MG63 (cell line): ENCODE measurements at places on chromosomes 7 and 10.

DNA sequence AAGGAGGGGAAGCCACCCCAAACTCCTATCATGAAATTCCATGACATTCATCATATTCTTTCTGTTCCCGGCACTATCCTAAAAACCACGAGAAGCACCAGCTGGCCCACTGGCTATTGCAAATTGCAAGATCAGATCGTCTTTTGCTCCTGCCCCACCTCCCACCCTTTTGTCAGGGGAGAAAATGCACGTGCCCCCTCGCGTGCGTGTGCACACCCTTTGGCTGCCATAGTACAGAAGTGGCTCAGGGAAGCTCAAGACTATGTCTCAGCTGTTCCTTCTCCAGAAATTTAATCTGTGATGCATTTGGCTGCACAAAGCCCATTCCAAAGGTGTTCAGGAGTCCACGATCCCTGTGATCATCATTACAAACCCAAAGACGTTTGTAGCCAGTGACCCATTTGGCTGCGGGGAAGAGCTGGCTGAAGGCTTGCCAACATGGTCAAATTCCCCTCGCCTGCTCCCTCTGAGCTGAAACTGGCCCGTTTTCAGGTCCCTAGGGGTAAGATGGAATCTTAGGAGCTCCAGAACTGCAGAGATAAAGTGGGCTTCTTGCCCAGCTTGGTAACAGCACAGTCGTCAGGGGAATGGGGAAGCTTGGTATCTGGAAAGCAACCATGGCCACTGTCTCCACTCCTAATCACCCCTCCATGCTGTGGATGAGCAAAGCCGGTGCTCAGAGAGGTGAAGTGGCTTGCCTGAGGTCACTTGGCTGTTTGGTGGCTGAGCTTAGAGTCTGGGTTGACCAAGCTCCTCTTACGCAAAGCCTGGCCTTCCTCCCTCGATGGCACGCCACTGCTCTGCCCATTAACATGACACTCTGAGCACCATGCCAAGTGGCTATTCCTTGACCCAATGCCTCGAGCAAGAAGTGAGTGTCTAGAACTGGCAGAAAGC, 155.4 kb downstream of the NEURL1 start:
- peak; percentile 97 for DNase-seq

DNA sequence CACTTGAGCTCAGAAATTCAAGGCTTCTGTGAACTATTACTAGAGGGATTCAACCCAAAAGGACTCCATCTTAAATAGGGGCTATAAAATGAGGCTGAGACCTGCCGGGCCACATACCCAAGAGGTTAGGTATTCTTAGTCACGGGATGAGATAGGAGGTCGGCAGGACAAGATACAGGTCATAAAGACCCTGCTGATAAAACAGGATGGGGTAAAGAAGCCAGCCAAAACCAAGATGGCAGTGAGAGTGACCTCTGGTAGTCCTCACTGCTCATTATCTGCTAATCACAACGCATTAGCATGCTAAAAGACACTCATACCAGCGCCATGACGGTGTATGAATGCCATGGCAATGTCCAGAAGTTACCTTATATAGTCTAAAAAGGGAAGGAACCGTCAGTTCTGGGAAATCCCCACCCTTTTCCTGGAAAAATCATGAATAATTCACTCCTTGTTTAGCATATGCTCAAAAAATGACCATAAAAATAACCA, 101.2 kb upstream of the TRIM24 start:
- DNase-seq = no peak

- DNase-seq = no peak
Observed at GRCh38 chr7:156889089-156889488, 3.9 kb downstream of the LMBR1 start.

- DNase-seq = peak; percentile 75
Observed at GRCh38 chr10:43304687-43305333, 37.9 kb upstream of the RASGEF1A start.

DNA sequence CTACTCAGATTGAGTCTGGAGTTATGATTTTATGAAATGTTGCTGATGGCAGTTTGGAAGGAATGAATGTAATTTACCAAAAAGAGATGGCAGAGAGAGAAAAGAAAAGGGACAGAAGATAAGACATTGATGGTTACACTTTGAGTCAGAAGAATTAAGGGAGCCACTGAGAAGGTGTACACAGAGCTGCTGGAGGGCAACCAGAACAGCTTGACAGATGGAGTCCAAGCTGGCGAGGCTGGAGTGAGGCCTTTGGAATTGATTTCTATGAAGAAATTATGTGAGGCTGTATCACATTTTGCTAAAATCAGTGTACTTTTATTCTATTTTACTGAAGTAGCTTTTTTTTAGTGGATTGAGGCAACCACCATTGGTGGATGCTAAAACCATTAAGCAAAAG, 740.5 kb downstream of the REEP3 start:
- no peak for DNase-seq

DNA sequence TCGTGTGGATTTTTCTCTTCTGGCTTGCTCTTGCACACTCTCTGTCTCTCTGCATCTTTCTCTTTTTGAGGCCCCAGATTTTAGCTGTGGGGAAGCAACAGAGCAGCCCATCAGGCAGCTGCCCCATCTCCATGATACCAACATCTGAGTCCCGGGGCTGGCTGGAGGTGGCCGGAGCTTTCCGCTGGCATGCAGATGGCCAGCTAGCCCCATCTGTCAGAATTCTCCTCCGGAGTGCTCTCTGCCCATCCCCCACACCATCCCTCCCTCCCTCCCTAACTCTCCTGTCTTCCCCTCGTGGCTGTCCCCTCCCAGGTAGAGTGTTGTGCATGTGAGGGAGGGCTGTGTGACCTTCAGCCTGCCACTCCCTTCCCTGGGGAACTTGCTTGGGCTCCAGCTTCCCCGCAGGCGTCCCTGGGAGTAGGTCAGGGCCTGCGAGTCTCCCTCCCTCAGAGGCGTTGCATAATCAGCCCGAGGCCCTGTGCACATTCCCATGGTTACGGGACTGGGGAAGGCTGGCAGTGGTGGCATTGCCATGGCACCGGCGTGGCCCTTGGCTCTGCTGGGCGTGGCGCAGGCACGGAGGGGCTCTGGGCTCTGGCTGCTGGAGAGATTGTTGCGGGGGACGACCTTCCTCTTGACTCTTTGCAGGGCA, 24.7 kb downstream of the GHRHR start:
- DNase-seq = no peak

- no peak for DNase-seq
Observed at GRCh38 chr7:138645284-138645683, 55.9 kb downstream of the SVOPL start.

DNA sequence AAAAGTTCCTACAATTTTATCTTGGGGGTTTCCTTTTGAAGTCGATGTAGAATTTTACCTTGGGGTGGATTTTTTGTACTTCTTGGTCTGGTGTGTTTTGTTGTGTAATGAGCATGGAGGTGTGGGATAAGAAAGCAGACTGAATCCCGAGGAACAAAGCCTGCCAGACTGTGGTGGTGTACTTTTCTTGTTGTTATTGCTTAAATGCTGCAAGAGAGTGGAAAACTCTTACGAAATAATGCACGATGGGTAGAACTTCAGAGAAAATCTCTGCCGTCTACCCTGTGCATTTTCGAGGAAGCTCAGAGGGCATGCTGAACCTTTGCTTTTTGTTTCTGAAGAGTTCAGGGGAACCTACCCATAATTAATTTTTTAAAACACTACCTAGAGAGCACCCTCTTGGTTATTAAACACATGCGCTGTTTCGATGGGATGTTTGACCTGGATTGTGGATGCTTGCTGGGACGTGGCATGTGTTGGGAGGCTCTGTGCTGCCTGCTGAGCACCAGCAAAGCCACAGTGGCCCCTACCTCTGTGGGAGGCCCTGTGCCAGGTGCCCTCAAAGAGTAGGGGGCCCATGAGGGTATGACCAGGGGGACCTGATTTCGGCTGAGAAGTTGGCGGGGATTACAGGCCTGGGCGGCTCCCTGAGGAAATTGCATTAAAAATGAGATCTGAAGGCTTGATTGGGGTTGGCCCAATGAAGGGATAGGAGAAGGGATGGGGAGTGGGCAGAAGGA, 94.1 kb downstream of the TCF7L2 start:
- DNase-seq = no peak

DNA sequence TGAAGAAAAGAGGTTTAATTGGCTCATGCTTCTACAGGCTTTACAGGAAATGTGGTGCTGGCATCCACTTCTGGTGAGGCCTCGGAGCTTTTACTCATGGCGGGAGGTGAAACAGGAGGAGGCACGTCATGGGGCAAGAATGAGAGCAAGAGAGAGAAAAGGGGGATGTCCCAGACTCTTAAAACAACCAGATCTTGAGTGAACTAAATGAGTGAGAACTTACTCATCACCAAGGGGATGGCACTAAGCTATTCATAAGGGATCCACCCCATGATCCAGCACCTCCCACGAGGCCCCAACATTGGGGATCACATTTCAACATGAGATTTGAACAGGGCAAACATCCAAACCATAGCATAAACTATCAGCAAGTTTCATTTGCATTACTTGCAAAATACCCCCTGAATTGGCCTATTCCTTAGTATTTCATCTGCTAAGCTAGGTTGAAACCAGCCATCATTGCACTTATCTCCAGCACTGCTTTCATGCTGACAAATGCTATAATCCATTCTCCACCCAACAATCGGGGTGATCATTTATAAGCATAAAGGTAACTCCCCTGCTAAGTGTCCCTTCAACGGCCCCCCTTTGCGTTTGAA, 179.0 kb downstream of the NOC3L start:
- peak; percentile 94 for DNase-seq

DNA sequence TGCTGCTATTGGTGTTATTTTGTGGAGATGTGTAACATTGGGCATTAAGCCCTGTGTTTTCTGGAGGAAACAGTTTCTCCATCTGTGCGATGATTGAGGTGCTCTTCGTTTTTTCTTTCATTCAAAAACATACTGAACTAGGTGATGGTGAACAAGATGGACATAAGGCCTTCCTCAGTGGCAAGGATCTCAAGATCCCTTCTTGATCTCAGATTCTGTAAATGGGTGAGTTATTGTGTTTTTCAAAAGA, 759 bp upstream of the ELAPOR2 start:
- DNase-seq = no peak

- DNase-seq = no peak
Observed at GRCh38 chr10:23200997-23201652, 9.0 kb downstream of the PTF1A start.

DNA sequence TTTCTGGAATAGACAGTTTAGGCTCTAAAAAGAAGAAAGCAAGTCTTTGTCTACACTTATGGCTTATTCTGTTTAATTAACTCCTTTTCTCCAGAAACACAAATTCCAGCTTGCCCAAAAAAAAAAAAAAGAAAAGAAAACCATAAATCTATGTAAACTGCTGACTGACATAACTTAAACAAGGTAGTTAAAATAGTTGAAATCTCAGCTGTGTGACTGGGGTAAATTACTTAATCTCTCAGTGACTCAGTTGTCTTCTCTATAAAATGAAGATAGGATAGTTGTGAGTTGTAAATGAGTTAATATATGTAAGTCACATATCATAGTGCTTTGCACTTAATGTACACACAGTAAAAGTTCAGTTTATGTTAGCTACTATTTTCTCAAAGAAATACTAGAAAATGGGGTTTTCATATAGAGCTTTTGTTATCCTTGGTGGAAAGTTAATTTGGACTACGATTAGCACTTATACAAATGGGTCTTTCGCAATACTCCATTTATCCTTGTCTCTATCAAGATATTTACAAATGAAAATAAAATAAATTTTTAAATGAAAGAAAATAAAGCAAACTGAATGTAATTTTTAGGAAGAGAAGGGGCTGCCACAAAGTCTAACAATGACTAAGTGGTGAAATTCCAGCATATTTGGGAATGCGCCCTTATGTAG, 200.9 kb downstream of the MBL2 start:
- DNase-seq = no peak

DNA sequence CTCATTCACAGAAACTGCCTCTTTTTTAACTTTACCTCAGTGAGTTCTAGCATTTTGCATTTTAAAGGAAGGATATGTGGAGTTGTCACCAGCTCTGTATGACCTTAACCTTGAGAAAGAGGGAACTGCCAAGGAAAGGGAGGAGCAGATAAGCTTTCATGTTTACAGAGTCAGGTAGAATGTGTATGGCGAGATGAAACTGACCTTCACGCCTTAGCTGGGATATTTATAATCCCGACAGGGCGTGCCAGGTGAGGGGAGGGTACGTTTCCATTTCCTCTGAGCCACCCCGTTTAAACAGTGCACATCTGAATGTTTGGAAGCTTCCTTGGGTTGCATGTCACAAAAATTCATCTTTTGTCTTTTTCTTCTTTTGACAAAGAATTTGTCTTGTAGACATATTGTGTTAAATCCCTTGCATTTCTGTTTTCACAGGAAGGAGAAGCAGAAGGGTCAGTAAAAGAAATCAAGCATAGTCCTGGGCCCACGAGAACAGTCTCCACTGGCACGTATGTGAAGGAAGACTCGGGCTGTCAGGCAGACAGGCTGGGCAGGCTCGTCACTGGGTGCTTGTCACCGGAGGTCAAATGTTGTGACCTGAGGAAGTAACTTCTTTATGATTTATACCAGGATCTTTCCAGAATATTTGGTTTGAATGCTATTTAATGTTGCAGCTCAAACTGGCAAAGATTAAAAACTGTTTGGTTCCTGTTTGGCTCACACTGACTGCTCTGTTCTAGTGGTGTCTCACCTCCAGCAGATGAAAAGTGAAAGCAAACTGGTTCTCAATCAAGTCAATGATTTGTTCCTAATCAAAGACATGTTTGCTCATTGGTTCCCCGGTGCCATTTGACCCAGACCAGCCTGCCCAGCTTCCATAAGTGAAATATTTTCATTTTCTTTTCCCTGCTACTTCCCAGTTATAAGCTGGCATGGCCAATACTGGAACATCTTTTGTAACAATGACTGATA, 16.2 kb downstream of the OPTN start:
- no peak for DNase-seq

DNA sequence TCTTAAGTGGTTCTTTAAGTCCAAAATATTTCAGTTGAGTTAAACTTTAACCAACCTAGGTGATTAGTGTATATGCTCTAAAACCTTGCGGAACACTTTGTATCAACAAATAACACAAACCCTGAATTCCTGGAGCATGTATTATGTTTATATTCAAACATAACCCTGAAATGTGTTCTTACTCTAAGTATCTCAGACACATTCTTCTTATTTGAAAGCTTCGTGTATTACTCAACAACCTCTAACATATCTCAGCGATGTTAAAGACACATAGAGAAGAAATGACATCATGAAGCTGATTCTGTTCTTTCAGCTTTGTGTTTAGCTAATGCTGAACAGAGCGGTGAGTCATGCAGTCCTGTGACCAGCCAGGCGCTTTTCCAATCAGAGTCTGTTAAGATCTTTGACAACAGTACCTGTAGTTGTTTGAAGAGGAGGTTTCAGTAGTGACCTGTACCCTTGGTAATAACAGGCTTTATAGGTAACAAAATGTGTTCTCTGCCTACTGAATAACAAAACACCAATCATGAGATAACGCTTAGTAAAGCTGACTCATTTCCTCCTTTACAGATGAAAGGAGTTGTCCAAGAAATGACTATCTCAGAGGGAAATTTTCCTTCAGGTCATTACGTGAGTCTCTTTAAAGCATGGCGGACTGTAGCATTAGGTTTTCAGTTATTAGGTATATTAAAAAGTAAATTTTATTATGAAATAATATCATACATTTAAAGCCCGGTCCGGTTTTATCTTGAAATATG, 67.3 kb upstream of the KLF6 start:
- peak; percentile 79 for DNase-seq
